ENCODE measurements at places on chromosomes 3 and 15.

DNA sequence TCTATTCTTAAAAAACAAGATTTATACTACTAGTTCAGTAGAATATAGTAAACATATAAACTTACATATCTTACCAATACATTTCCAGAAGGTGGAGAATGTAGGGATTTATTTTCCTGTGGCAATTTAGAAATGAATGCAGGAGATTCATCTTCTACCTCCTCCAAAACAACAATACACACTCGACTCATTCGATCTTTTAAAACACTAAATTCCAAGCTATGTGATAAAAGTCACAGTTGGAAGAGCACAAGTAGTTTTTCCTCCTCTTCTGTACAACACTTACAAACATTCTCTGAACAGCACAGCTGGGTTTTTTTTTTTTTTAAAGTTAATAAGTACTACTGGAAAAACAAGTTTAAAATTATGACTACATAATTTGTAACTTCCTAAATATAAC lies 1.4 kb downstream of the ANKRD28 start:
- no peak for DNase-seq

DNA sequence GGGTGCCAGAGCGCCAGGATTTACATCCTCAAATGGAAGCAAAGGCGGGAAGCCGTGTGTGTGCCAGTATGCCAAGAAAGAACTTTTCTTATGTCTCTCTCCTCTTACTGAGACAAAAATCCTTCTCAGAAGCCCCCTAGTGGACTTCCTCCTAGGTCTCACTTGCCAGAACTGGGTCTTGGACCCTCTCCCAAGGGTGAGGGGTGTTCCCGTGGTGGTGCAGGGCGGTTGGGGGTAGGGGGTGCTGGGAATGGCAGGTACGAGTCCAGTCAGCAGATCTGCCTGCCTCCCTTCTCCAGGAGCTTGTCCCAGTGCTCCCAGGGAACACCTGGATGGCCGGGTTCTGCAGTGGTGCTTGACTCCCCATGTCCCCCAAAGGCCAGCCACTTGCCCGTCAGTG lies 52.0 kb downstream of the CORO2B start:
- no peak for DNase-seq

DNA sequence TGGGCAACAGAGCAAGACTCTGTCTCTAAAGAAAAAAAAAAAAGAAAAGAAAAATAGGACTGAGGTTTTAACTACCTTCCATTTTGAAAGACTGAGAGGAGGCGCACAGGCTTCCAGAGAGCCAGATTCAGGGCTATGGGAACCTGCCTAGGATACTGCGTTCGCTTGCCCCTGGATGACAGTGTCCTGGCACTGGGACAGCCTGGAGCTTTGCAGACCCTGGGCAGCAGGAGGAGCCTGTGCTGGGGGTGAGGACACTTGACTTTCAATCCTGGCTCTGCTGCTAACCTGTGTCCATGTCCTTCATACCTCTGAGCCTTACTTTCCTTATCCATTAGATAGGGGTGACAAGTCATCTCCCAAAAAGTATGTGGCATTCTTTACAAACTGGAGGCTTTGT lies 31.2 kb downstream of the CD276 start:
- DNase-seq: no peak

GRCh38 chr15:37246856-37247255 lies 146.5 kb upstream of the MEIS2 start:
- no peak for DNase-seq
